ENCODE measurements at places on chromosomes 12 and 14.

DNA sequence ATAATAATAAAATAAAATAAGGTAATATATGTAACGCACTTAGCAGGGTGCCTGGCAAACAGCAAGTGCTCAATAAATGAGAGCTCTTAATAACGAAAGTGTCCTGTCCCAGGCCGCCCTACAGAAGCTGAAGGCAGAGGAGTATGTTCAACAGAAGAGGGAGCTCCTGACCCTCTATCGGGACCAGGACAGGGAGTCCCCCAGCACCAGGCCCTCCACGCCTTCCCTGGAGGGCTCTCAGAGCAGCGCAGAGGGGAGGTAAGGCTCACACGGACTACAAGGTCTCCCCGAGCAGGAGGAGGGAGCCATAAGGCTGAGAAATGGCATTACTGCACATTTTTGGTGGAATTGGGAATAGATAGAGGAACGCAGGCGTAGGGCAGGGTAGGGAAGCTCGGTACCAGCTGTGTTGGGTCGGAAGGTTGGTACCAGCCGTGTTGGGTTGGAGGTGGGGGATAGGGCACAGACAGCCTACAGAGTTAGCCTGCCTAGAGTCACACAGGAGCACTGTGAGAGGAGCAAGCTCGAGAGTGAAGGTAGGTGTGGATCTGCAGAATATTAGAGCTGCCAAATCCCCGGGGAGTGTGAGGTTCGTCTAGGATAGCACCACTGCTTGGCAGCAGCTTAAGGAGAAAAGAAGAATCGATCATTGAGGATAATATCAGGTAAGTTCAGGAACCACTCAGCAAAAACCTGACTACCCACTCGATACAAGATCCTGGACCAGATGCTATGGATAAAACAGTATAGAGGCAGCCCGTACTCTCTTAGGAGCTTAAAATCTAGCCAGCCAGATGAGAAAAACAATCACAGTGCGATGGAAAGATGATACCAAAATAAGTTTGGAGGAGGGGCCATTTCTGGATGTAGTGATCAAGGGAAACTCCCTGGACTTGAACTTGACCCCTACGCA lies 15.3 kb downstream of the TNFRSF1A start:
- DNase-seq: no peak

- no peak for DNase-seq
Observed at GRCh38 chr14:65080960-65081747, 21.2 kb downstream of the MAX start.

- no peak for DNase-seq
Observed at GRCh38 chr12:130953771-130954543, at the start of gene ADGRD1. Gene ADGRD1, plus strand, starts transcription at chr12:130953907. Its CDS starts 559 bp downstream, at chr12:130954466.

GRCh38 chr14:33103966-33104365 lies 165.3 kb downstream of the NPAS3 start:
- DNase-seq: no peak

GRCh38 chr12:125696054-125696453 lies 630.8 kb downstream of the AACS start:
- no peak for DNase-seq

GRCh38 chr12:6950811-6951540 lies at the start of gene PTPN6:
Gene PTPN6, plus strand, starts transcription at chr12:6951356. Its CDS starts 157 bp downstream, at chr12:6951513.
- DNase-seq: no peak

DNA sequence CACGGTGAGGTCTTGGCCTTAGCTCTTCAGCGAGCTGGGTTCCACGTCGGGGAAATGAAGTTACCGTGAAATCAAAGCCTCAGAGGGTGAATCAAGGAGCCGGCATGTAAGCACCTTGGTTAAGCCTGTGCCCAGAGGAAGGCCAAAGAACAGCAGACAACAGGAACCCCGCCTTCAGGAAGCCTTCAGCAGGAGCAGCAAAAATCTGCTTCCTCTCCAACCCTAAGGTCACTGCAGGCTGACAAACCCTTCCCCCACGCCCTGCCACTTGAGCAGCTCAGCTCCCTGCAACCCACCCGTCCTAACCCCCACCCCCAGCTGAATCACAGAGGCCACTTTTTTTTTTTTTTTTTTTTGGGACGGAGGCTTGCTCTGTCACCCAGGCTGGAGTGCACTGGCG lies 72.9 kb upstream of the LTA4H start:
- DNase-seq: no peak

- no peak for DNase-seq
Observed at GRCh38 chr14:36662543-36663403, 1.1 kb downstream of the PAX9 start.

GRCh38 chr12:106274012-106274411 lies 26.2 kb upstream of the CKAP4 start:
- no peak for DNase-seq

DNA sequence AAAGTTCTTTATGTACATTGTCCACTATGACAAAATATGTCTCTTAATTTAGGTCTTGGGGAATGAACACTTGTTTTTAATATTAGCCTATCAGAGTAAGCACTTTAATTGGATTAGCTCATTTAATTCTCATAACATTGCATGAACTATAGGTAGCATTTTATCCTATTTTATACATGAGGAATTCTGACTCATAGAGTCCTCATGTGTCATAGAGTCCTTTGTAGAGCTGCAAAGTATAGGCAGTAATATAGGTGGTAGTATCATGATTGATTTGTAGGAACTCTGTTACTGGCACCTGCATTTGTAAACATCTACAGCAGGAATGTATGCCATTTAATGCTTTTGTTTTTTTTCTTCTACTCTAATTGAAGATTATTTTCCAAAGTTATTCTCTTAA lies 96.0 kb downstream of the GPHN start:
- DNase-seq: no peak

- no peak for DNase-seq
Observed at GRCh38 chr14:98077176-98077575, 1194.8 kb downstream of the BCL11B start.

GRCh38 chr12:3518902-3519301 lies 27.9 kb downstream of the PRMT8 start:
- no peak for DNase-seq

DNA sequence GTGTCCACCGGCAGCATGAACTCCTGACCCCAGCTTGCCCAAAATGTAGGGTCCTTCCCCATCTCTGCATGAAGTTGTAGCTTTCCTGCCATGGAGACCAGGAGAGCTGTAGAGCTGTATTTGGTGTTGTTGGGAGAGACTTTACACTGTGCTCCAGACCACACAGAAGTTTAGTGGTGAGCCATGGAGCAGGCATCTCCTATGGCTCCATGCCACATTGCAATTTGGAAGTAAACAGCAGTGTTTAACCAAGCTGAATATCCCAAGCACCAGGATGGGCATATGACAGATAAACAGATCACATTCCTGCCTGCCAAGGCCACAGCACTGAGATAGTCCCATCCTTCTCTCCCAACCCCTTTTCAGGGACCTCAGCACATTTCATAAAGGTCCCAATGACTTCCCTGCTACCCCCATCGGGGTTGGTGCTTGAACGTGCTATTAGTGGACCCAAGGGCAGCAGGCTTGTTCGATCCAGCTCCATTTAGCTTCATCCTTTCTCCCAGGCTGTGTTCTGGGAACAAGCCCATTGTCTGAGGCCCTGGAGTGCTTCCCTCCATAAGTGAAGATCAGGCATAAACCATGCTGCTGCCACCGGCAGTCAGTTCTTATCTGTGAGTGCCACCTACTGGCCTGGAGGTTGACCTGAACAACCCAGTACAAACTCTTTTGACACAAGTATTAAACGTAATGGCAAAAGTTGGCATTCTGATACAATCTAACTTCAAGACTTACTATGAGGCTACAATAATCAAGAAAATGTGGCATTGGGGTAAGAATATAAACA lies 172.3 kb upstream of the ATXN7L3B start:
- DNase-seq: no peak

DNA sequence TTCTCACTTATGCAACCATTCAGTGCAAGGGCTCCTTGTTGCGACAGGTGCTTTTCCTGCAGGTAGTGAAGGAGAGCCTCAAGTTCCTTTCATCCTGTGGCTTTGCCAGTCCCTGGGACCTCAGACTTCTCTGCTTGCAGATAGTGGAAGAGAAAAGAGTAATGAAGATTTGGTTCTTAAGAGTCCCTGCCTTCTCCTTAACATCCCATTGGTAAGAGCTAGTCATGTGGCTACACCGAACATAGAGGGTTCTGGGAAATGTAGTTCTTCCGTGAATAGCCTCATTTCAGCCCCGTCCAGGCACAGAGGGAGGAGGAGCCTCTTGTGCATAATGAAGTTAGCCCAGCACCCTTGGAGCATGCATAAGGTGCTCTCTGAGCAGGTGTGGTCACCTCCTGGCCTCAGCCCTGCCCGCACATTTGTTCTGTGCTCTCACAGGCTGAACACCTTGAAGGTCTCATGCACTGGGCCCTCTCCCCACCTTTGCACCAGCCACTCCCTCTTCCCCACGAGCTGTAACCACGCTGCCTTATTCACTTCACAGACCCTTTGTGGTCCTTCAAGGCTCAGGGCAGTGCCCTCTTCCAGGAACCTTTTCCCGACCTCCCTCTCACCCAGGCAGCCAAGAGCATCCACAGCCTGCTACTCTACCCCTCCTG lies 134.0 kb downstream of the BCL11B start:
- DNase-seq: no peak

DNA sequence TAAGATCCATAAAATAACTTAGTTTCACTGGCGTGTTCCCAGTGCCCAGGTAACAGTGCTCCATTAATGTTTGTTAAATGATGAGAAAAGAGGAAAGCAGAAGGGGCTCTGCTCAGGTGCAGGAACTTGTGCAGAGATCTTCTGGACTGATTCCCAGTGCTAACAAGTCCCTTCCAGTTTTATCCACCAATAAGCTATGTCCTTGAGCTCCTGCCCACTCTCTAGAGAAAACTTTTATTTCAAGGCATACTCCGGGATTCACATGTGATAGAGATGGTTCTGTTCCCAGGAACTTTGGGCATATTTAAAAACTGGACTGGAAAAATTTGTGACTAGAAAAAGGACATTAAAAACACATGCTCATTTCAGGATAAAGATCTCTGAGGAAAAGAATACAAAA lies 1.9 kb downstream of the GYS2 start:
- no peak for DNase-seq

- no peak for DNase-seq
Observed at GRCh38 chr12:116864371-116865160, 16.7 kb downstream of the HRK start.

GRCh38 chr14:49959822-49960408 lies 67.0 kb downstream of the ARF6 start:
- DNase-seq: no peak

DNA sequence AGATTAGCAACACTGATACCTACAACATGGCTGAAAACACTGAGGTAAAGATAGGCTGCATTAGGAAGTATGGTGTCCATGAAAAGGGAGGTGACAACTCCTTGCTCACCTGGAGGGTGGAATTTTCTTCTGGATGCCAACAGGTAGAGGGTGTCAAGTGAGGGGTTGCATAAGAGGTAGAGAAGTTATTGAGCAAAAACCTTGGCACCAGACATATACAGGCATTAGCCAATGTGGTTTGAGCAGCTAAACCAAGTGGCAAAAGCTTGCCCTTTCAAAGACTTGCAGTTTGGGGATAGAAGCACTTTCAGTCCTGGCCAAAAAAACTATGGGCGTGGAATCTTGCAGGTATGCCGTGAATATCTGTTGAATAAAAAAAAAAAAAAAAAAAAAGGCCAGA lies 3.8 kb downstream of the RITA1 start:
- DNase-seq: no peak

DNA sequence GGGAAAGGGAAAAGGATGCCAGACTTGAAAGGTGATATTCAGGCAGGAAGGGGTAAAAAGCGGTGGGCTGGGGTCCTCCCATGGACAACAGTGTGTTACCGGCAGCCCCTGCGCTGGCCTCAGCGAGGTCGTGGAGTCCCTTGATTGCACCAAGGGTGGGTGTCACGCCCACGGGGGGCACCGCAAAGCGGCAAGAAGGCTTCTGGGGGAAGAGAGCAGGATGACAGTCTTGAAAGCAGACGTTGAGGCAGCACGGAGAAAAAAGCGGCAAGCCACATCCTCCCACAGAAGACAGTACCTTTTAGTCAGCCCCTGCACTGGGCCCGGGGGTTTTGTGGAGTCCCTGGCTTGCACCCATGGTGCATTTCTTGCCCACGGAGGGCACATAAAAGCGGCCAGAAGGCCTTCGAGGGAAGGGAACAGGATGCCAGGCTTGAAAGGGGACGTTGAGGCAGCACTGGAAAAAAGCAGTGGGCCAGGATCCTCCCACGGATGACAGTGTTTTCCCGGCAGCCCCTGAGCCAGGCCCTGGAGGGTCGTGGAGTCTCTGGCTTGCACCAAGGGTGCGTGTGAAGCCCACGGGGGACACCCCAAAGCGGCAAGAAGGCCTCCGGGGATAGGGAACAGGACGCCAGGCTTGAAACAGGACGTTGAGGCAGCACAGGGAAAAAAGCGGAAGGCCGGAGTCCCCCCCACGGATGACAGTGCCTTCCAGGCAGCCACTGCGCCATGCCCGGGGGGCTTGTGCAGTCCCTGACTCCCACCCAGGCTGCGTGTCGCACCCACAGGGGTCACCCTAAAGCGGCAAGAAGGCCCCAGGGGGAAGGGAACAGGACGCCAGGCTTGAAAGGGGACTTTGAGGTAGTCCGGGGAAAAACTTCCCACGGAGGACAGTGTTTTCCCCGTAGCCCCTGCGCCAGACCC lies 162.2 kb upstream of the ALG10B start:
- DNase-seq: no peak

DNA sequence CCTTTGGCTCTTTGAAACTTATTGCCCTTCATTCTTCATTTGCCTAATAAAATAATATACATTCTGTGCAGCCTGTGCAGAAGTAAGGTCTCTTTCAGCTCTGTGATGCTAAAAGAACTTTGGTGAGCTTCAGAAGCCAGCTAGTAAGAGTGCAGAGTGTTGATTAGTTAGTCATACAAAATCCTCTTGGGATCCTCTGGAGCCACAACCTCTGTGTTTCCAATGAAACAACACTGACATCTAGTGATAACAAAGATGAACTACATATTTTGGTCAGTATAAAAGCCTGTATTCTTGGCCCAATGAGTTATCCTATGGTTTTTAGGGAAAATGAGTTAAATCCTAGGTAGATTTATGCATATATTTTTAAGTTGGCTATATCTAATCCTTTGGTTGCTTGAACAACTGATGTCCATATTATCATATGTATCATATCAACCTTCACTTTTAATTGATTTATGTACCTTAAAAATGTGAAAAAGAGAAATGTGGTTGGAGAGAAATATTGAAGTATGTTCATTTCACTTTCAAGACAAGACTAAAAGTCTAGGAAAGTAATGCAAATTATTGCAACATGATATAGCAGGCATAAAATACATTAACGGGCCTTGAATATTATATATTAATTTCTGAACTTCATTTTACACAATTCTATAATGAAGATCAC lies 158.4 kb downstream of the KLHL28 start:
- DNase-seq: no peak

DNA sequence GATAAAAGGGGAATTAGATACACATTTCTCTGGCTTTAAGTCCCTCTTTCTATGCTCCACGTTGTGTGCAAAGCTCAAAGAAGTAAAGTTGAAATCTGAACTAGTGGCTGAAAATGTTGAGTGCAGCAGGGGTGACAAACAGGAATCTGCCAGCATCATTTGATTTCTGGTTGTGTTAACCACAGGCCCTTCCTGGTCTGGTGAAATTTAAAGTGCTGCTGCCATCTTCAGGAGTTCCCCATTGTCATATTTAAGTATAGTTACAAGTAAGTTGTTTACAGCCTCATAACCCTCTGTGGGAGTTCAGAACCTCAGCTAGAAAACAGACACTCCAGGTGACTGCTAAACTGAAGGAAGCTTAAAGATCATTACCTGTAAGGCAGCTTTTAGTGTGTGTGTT lies 90.9 kb upstream of the CCDC196 start:
- DNase-seq: no peak

- no peak for DNase-seq
Observed at GRCh38 chr14:20556500-20557211, 4.2 kb downstream of the RNASE9 start.

Data from coronary artery (tissue), 2 donors.